HL-60 (cell line): ENCODE measurements at places on chromosomes 3 and 15.

DNA sequence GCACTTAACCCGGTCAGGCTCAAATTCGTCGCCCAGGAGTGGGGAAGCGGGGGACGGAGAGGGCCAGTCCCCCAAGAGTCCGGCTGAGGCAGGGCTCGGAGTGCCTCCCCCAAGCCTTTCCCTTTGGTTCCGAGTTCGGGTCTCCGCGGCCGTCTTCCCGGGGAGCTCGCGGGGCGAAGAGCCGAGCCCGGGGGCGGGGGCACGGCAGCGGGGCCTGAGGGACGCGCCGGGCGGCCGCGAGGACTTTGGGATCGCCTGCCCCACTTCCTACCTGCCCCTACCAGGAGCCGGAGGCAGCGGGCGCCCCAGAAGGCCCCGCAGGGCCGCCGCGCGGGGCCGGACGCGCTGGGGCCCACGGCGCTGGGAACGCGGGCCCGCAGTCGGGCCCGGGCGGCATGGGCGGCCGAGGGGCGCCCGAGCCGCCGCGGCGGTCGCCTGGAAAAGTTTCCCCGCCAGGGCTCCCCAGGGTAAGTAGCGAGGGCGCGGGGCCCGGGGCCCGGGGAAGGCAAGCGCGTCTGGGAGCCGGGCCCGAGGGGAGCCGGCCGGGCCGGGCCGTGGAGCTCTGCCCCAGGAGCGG, 2.8 kb downstream of the FURIN start:
- peak; percentile 22 for DNase-seq

- DNase-seq: no peak
Observed at GRCh38 chr3:127043041-127043641, 60.2 kb downstream of the PLXNA1 start.

DNA sequence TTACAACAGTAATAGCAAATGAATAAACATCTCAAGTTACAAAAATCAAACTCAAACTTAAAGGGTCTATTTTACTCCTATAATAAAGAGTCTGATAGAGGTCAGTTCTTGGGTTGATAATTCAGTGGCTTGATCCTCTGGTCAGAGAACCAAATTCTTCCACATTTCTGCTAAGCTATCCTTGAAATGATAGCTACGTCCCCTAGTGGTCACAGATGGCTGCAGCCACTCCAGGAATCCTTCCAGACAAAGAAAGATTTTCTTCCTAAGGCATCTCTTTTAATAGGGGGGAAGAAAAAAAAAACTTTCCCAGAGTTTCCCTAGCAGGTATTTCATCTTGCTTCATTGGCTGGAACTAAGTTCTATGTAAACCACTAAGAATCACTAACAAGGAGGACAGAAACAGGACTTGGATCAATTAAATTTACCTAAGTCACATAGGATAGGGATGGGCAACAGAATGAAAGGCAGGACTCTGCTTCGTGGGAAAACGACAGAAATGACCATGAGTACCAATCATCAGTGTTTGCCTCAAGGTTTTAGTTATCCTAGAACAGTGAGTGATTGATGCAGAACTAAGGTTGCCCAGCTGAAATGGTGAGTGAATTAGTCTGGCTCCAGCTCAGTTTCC, 160.7 kb downstream of the STAC start:
- DNase-seq: no peak

DNA sequence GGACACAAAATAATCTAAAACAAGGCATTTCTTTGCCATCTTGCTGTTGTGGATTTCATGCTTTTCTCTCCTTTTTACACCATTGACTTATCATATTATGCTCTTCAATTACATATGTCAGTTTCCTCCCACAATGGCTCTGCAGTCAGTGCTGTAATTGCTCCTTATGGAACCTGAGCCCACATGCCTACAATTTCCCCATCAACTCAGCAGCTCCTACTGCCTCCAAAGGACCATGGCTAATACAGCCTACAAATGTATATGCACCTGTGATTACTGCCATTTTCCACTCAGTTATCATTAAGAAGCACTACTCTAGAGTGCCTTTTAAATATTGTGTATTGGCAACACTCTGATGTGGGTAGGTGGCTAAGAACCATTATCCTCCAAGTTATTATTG, 30.8 kb downstream of the RTP4 start:
- no peak for DNase-seq
